Liver (tissue), 10 donors: ENCODE measurements at places on chromosomes 13 and 19.

GRCh38 chr19:34818270-34818669, 45.3 kb upstream of the ZNF599 start:
- DNase-seq: no peak

GRCh38 chr13:93777504-93777903, 550.9 kb downstream of the GPC6 start:
- DNase-seq: no peak

- no peak for DNase-seq
Observed at GRCh38 chr13:70945506-70945905, 837.3 kb upstream of the KLHL1 start.

DNA sequence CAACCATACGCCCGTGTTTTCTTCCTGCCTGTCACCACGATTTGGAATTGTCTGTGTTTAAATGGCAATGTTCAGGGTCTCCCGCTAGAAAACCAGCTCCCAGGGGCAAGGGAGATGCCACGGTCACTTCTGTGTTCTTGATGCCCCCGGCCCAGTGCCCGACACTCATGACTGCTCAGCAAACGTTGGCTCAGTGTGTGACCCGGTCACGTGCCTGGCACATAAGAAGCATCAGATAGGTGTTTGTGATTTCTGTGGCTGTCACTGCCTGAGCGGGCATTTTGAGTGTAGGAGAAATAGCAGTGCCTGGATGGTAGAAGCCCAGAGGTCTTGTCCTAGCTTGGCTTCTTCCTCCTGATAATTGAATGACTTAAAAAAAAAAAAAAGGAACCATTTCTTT, 15.5 kb downstream of the HDGFL2 start:
- no peak for DNase-seq

- DNase-seq: no peak
Observed at GRCh38 chr13:111325941-111326620, 5.6 kb downstream of the TEX29 start.

DNA sequence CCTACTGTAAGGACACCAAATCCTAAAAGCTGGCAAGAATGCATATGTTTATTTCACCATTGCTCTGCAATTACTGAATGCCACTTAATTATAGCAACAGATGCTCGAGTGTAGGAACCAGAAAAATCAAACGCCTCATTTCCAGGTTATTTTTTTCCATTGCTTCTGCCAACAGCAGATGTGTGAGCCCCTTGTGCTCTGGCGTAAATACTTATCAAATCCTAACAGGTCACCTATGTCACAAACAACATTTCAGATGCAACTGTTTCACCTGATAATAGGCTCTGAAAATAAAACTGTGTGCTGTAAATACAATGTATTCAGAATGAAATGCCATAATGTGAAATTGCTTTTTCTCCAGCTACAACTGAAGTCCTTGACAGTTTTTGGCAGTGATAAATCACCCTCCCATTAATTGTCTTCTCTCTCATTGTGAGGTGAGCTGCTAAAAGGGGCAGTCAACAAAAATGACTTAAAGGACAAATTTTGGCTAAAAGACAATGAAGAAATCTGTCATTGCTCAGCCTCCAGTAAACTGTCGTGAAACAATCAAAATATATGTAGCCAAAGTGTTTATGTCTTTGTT, 344.0 kb downstream of the DACH1 start:
- DNase-seq: no peak

GRCh38 chr13:104085611-104086010, 1019.4 kb upstream of the SLC10A2 start:
- DNase-seq: no peak
